ENCODE measurements at places on chromosomes 13 and 19. TPM values are rescaled to one million over a fixed set of nuclear protein-coding genes. Genes with fewer than 3 reads are reported as not detected.
A peak's percentile ranks its signal among the peaks of the same experiment; 100 is the strongest.

The ZNF253 gene
- not detected for total RNA-seq

- H3K36me3 ChIP-seq: peaks cover 27% of the 10 kb centered on the region
- H3K27me3 ChIP-seq: no peaks in the 10 kb centered on the region
- no peak for DNase-seq
- peaks cover 29% of the 10 kb centered on the region for H3K4me1 ChIP-seq
- H3K4me3 ChIP-seq: peak overlapping the region; percentile 94
Measured at GRCh38 chr19:55656988-55657747, 2.3 kb downstream of the U2AF2 start.

- H3K4me1 ChIP-seq: no peaks in the 10 kb centered on the region
- peaks cover 9% of the 10 kb centered on the region for H3K36me3 ChIP-seq
- H3K27me3 ChIP-seq: no peaks in the 10 kb centered on the region
- H3K27ac ChIP-seq: no peak overlapping the region
- DNase-seq: no peak
Measured at GRCh38 chr19:52536448-52536800, 9.0 kb downstream of the ZNF808 start.

DNA sequence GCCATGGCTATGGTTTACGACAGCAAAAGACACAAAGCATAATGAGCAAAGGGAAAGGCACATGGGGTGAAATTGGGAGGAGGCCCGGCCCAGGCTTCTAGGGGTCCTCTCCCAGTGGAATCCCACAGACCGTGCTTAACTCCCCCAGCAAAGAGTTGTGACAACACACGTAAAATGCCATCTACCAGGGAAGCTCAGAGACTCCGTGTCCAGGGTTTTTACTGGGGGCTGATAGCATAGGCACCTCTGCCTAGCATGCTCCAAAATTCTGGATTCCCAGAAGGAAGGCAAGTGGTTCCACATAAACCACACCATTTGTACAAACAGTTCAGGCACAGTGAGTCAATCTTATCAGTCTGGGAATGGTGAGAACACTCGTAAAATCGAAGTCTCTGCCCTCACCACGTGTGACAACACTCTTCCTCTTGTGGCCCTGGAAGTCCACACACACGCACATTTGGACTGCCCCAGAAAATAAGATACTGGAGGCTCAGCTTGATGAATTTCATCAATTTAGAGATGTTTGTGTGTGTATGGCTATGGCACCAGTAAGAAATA, 34.9 kb downstream of the RHPN2 start:
- H3K4me3 ChIP-seq: no peak overlapping the region
- DNase-seq: no peak
- H3K36me3 ChIP-seq: no peaks in the 10 kb centered on the region
